ENCODE measurements at places on chromosomes 5 and 9. TPM values are rescaled to one million over a fixed set of nuclear protein-coding genes. Genes with fewer than 3 reads are reported as not detected.

DNA sequence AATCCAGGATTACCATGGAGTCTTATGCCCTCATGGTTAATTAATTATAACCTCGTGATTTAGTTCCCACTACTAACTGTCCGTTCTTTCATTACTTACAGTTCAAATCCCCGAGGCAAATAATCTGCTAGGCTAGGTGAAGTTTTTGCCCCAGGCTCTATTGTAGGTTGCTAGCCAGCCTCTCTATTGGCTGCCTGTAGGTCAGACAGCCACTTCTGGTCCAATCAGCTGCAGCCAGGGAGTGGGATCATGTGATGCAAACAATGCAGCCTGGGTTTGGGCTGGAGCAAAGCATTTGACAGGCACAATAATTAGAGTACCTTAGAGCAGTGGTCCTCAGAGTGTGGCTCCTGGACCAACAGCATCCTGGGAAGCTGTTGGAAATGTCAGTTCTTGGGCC, 17.7 kb downstream of the TMEM252 start:
- DNase-seq: no peak

- no peak for DNase-seq
Measured at GRCh38 chr5:16000056-16000455, 179.5 kb downstream of the MARCHF11 start.

DNA sequence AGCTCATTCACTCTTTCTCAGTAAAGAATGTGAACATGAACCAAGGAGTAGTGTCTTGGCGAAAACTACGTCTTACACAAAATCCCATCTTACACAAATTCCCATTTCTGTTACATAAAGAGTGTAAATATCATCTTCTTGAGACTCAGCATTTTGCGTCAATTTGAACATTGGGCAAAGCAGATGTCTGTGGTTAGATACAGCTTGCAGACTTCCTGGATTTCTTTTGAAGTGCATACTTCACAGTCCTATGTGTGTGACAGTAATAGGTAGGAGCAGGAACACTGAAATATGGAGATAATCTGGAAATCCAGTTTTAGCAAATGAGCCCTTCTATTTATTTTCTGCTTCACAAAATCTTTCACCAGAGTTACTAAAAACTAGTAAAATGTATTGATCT, 58.8 kb downstream of the C6 start:
- DNase-seq: no peak

DNA sequence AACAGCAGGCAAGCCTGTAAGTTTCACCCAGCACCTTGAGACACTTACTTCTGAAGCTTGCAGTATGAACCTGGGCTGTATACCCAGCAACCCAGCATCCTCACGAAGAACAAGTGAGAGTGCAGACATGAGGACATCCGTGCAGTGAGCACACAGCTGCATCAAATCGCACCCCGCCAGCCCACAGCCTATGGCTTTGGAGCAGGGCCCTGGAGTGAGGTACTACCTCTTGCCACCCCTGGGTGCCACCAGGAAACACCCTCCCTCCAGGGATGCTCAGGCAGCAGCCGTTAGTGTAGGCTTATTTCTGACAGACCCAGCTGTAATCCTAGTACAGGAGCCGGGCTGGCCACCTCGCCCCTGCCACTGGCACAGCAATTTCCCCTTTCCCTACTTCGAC, 81.4 kb downstream of the ATPSCKMT start:
- no peak for DNase-seq

- no peak for DNase-seq
Measured at GRCh38 chr9:136426787-136427186, 12.9 kb downstream of the INPP5E start.

DNA sequence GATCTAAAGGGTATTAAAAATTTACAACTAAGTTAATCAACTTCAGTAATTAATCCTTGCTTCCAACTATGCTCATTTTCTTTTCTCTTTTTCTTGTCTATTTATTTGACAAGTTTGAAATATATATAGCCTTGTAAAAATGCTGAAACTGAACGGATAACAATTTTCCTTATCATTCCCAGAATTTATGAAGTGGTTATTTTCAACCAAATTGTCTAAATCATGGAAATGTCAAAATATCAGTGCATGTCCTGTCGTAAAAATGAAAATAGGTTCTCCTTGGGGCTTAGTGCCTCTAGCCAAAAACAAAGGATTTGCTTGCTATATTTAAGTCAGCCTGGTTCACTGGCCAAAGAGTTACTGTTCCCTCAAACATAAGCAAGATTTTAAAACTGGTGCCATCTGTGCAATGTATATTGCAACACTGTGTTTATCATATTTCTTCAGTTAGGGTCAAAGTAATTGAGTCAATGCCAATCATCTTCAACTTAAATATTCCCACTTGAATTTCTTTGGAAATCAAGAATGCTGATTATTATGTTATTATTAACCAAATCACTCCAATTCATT, 798.3 kb downstream of the MAT2B start:
- no peak for DNase-seq

DNA sequence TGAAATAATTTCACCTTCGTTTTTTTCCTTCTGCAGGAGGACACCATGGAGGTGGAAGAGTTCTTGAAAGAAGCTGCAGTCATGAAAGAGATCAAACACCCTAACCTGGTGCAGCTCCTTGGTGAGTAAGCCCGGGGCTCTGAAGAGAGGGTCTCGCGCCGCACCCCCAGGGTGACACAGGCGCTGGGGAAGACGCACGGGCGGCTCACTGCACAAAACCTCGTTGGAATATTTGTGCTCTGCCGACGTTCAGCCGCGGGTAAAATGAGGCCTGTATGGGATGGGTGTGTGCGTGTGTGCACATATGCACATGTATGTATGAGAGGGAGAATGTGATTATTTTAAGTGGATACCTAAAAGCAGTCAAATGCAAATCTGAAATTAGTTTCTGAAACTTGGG, 24.5 kb downstream of the QRFP start:
- DNase-seq: no peak

DNA sequence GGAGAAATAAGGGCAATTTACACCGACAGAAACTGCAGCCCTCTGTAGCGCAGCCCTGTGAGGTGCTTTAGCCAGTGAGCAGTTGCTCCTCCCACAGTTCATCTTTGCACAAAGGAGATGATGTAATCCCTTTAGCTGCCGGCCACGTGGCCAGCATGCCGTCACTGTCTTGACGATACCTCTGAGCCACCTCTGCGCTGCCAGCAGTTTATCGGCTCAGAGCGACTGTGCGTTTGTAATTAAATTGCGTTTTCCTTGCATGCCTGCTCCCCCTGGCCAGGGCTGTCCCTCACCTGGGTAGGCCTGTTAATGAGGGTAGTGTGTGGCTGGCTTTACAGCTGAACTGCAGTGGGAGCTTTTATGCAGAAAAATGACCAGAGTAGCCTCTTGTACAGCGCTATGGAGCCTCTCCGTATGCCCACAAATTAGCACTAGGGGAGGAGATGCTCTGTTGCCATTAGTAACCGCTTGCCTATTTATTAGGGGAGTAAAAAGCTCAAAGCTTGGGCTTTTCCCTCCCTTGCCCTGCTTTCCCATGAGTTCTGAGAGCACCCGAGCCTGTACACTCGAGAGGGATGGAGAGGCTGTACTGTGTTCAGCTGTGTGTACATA, 107.0 kb downstream of the TRIO start:
- no peak for DNase-seq

- no peak for DNase-seq
Measured at GRCh38 chr5:107950776-107951175, 280.0 kb upstream of the EFNA5 start.

- no peak for DNase-seq
Measured at GRCh38 chr5:136518814-136519213, 153.5 kb upstream of the TRPC7 start.

DNA sequence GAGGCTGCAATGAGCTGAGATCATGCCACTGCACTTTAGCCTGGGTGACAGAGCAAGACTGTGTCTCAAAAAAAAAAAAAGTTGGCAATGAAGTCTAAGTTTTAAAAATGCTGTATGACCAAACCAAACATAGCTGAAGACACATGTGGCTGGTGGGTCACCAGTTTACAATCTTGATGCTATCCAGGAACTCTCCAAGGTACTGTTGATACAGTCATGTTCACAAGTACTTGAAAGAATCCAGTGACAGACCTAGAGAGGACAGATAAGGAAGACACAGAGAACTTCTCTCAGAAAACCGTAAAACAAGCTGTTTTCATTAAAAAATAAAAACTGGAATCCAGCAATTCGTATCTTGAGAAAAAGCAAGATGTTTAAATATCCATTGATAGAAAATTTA, 95.7 kb downstream of the ACTBL2 start:
- DNase-seq: no peak

DNA sequence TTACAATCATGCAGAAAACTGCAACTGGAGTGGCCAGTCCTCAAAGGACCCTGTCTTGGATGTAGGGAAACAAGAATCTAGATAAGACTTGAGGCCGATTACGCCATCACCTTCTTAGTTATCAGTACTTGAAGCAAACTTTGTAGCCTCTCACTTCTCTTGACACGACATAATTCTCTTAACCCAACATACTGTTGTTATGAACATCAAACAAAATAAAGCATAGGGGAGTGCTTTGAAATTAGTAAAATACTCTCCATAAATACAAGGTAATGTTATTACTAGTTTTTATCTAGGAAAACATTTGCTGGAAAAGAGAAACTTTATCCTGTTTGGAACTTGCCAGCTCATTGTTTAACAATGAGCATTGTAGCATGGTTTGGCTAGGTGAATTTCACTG, 574.9 kb upstream of the DMAC1 start:
- DNase-seq: no peak

DNA sequence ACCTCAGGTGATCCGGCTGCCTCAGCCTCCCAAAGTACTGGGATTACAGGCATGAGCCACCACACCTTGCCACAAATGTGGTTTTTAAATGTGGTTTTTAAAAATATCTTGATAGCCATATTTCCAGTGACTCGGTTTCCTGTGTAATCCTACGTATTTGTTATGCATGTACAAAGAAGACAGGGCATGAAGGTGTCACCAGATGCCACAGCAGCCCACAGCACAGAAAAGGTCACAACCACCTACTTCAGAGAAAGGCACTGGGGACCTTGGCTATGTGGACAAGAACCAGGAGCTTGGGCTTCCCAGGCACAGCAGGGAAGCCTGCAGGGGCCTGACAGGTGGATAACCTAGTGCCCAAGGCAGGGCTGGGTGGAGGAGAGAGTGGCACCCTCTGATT, 38.0 kb downstream of the C9orf50 start:
- no peak for DNase-seq

GRCh38 chr5:14199902-14200301, 56.8 kb downstream of the TRIO start:
- no peak for DNase-seq

DNA sequence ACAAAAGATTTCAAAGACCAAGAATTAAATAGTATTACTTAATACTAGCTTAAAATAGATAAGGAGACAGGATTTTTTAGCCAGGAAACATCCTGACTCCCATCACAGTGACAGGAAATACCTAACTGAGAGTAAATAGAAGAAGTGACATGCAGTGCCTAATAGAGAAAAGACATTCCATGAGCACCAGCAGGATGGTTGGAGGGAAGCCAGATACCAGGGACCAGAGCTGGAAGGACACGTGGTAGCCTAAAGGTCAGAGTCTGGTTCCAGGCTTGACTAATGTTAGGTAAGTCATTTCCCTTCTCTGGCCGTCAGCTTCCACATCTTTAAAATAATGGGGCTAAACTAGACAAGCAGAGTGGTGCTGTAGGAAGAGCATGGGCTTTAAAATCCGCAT, 41.6 kb downstream of the CDK5RAP2 start:
- no peak for DNase-seq

GRCh38 chr5:36682499-36682898, 76.1 kb downstream of the SLC1A3 start:
- no peak for DNase-seq

DNA sequence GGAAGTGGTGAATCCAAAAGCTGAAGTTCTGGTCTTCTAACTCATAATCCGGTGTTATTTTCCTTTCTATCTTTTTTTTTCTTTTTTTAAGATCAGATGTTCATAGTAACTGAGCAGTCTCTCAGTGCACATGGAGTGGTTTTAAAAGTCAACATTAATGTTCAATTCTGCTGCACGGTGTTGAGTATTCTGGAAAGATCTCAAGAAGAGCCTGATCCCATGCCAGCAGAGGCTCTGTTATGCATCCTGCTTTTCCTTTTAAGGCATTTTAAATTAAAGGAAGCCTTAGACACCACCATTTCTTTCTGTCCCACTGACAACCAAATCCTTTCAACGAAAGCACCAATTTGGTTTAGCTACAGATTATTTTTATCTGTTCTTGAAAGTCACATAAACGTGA, 33.4 kb downstream of the SEMA5A start:
- no peak for DNase-seq

DNA sequence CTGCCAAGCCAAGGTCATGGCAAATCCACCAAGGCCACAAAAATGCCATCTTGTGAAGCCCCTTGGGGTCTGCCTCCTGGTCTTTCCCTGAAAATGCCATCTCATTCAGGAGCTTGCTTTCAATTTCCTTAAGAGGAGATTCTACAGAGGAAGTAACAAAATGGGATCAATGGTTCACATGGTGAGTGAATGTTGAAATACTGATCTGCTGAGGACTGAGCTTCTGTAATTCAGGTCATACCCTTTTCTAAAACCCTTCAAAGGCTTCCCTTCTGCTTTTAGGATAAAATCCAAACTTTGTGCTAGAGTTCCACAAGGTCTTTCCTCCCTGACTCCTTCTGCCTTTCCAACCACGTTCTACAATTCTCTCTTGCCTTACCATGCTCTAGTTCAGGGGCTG, 24.7 kb upstream of the NR3C1 start:
- no peak for DNase-seq

DNA sequence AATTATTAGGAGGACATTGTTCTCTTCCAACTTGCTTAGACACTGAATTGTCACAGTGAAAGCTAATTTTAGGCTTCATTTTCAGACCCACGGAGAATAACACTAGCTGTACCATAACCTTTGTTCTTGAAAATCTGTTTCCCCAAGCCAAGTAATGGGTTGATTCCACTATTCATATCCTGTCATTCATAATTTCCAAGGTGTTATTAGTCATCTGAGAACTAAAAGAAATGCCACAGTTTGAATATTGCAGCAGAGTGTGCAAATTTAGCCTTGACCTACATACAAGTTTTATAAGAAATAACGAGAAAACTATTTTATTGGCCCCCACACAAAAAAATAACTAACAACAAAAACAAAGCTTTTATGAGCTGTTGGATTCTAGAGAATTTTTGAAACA, 148.5 kb upstream of the TYRP1 start:
- DNase-seq: no peak

- DNase-seq: no peak
Measured at GRCh38 chr5:127834094-127834531, 130.9 kb downstream of the CCDC192 start.

- no peak for DNase-seq
Measured at GRCh38 chr5:109453251-109453650, 43.5 kb upstream of the PJA2 start.

DNA sequence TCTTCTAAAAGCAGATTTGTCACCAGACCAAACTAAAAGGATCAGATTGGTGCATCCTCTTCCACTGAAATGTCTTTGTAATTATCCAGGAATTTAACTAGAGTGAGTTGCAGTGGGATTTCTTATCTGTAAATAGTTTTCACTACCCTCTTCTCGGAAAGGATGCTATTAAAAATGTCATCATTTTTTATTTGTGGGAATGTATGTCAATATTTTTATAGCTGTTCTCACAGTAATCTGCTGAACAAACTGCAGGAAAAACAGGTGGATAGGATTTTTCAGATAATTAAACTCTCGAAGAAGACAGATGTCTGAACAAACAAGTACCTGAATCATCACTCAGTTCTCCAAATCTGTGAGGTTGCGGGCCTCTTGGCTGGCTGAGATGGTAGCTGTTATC, 62.7 kb downstream of the RAB14 start:
- no peak for DNase-seq

Gene CFAP157
- 0.33 TPM for polyA plus RNA-seq

Gene LCNL1
- polyA plus RNA-seq: 0.16 TPM

Gene PCDHA4
- polyA plus RNA-seq: not detected

Gene COL5A1
- polyA plus RNA-seq: 0.43 TPM

Gene LVRN
- polyA plus RNA-seq: not detected

Gene WDR31
- polyA plus RNA-seq: 0.22 TPM

Measured in CD8-positive, alpha-beta memory T cell (primary cell).